Retina (tissue), 1 donor: ENCODE measurements at places on chromosomes 7 and 10.

GRCh38 chr10:102776779-102777456 lies 33.2 kb downstream of the WBP1L start:
- DNase-seq, result peak; percentile 77

- DNase-seq, result no peak
Measured at GRCh38 chr10:44998146-44998631, 2.5 kb upstream of the ZNF22 start.

DNA sequence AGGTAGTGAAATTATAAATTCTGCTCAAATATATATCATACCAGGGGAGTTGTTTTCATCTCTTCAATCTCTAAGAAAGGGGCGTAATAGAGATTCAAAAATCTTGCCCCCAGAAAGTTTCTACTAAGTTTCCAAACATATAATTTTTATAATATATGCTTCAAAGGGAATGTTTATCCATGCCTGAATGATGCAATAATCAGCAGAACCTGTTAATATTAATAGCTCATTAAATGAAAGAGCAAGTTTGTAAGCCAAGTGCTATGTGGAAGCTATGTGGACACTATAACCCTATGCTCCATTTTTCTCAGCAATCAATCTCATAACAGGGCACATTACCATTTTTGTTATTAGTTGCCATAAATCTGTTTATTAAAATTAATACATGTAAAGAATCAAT lies 25.3 kb downstream of the VPS41 start:
- no peak for DNase-seq

- no peak for DNase-seq
Measured at GRCh38 chr7:141742229-141742628, 4.1 kb downstream of the SSBP1 start.

DNA sequence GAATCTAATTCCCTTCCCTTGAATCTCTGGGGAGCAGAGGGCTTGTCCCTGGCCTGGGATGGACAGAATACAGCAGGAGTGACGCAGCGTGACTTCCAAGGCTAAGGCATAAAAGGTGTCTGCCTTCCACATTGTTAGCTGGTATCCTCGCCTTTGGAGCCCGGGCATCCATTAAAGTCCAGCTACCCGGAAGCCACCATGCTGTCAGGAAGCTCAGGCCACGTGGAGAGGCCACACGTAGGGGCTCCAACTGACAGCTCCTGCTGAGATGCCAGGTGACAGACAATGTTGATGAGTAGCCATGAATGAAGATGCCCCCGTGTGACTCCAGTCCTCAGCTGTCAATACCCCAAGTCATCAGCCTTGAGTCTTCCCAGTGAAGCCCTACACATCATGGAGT lies 99.9 kb downstream of the OAT start:
- no peak for DNase-seq

DNA sequence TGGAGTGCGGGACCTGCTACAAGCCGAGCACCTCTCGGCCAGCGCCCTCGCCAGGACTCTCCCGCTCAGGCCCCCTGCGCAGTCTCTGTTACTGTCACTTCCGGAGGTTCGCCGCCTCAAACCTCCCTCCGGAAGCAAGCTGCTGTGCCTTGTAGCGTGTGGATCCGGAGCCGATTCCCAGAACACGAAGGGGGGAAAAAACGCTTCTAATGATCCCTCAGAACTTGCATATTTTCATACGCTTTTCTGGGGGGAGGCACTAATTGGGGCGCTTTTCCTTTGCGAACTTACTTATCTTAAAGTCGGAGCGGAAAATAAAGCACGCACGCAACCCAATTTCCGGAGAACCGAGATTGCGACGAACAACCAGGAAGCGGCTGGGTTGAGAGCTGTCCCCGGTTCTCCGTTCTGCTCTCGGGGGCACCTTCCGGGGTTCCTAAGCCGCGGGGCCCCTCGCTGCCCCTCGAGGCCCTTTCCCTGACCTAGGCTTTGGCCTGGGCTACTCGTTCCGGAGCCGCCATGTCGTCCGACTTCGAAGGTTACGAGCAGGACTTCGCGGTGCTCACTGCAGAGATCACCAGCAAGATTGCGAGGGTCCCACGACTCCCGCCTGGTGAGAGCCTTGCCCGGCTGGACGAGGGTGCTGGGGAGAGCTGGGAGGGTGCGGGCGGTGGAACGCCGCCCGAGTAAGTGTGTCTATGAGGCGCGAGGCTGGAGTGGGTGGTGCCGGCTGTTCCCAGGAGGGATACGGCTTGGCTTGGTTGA lies at the start of the genes VTI1A and ZDHHC6:
VTI1A (plus strand) TSS at position 361 of the 765 bp plus-strand sequence; CDS start at position 520, 159 bp downstream.
ZDHHC6 (minus strand) TSS at position 60 of the 765 bp plus-strand sequence. CDS start 1,478 bp downstream, outside the sequence.
- peak; percentile 95 for DNase-seq

GRCh38 chr7:122304319-122304975 lies at the start of gene FEZF1:
Gene FEZF1, minus strand, starts transcription at chr7:122304750. Its CDS starts 313 bp downstream, at chr7:122304437.
- DNase-seq, result peak; percentile 79

GRCh38 chr10:31926765-31927564 lies 1.7 kb downstream of the ARHGAP12 start:
- no peak for DNase-seq

- no peak for DNase-seq
Measured at GRCh38 chr7:150806863-150807262, 6.3 kb downstream of the TMEM176A start.

DNA sequence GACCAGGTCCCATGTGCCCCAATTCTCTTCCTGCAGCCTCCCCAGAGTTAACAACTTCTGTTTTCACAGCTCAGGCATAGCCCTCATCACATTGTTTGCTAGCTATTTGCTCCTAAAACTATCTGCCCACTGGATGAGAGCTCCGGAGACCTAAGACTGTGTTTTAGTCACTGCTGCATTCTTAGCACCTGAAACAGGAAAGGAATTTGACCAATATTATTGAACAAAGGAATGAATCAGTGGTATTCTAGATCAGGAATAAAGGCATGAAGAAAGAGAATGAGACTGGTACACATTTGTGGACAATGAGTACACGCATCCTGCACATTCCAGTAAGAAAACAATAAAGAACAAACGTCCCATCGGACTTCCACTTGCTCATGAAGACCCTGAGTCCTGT lies 54.8 kb downstream of the PPP1R17 start:
- DNase-seq, result no peak

- DNase-seq, result no peak
Measured at GRCh38 chr7:67918158-67918557, 921.5 kb downstream of the TYW1 start.

DNA sequence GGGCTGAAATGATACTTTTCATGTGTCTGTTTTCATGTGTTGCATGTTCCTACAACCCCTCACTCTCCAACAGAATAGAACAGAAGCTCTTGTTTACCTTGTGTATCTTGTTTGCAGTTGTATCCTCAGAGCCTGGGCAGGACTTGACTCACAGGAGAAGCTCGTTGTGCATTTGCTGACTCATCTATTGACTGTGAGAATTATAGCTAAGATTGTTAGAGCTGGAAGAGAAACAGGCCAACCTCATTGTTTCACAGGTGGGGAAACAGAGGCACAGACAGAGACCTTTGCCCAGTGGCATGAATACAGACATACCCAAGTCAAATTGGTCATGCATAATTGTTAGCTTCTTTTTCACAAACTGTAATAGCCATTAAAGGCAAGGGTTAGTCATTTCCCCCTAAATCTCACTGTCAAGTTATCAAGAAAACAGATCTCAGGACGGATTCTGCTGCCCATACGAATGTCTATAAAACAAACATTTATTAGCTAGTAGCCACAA lies 4.6 kb upstream of the TSPAN15 start:
- no peak for DNase-seq

DNA sequence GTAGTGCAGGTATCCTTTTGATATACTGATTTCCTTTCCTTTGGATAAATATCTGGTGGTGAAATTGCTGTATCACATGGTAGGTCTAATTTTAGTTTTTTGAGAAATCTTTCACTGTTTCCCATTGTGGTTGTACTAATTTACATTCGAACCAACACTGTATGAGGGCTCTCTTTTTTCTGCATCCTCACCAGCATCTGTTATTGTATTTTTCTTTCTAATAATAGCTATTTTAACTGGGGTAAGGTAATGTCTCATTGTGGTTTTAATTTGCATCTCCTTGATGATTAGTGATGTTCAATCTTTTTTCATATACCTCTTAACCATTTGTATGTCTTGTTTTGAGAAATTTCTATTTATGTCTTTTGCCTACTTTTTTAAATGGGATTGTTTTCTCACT lies 335.4 kb upstream of the MTPN start:
- DNase-seq, result no peak
